Suprapubic skin (tissue), 4 donors: ENCODE measurements at places on chromosomes 2 and 18. TPM values are rescaled to one million over a fixed set of nuclear protein-coding genes. Genes with fewer than 3 reads are reported as not detected.

- no peaks in the 10 kb centered on the region for H3K36me3 ChIP-seq
- H3K4me3 ChIP-seq: no peak overlapping the region
- peaks cover 4% of the 10 kb centered on the region for H3K27me3 ChIP-seq
- DNase-seq: no peak
Observed at GRCh38 chr2:105235388-105236059, 6.0 kb upstream of the GPR45 start.

PLGLB1 gene
- 6.7 TPM for total RNA-seq

IL1RL1 gene
- total RNA-seq: 6.6 TPM

G6PC2 gene
- total RNA-seq: not detected

DYSF gene
- 1.7 TPM for total RNA-seq

ANKRD62 gene
- 1.2 TPM for total RNA-seq
